Activated naive CD4-positive, alpha-beta T cell treated with anti-CD3 and anti-CD28 coated beads, Interleukin-2, amount 10 ng/mL, durations not matched to agents 7 days and 5 days (primary cell): ENCODE measurements at places on chromosomes 16 and 17.
A peak's percentile ranks its signal among the peaks of the same experiment; 100 is the strongest.

- H3K27me3 ChIP-seq, result no peaks in the 10 kb centered on the region
- peak overlapping the region; percentile 96 for H3K27ac ChIP-seq
- H3K4me1 ChIP-seq, result peaks cover 51% of the 10 kb centered on the region
Observed at GRCh38 chr17:35373984-35374765, 754 bp upstream of the SLFN11 start.

GRCh38 chr17:40647624-40648383 is at the start of gene SMARCE1:
SMARCE1 (minus strand) TSS chr17:40647818; CDS start chr17:40645802, 2,016 bp downstream.
- H3K4me1 ChIP-seq, result peaks cover 45% of the 10 kb centered on the region
- peak within 1 kb of the TSS; percentile 97 for H3K27ac ChIP-seq
- DNase-seq, result peak; percentile 84
- peak within 1 kb of the TSS; percentile 94 for H3K4me3 ChIP-seq
- H3K36me3 ChIP-seq, result peaks cover 21% of the 10 kb centered on the region

GRCh38 chr17:82985973-82986372 is 93.4 kb upstream of the METRNL start:
- peaks cover 46% of the 10 kb centered on the region for H3K4me1 ChIP-seq
- H3K27me3 ChIP-seq, result peaks cover 9% of the 10 kb centered on the region
- H3K27ac ChIP-seq, result peak overlapping the region; percentile 82
- peak; percentile 83 for DNase-seq
- H3K36me3 ChIP-seq, result peaks cover 28% of the 10 kb centered on the region
- H3K4me3 ChIP-seq, result peak overlapping the region; percentile 55

- no peaks in the 10 kb centered on the region for H3K36me3 ChIP-seq
- no peak overlapping the region for H3K27ac ChIP-seq
Observed at GRCh38 chr16:81645266-81645694, 133.8 kb upstream of the PLCG2 start.

DNA sequence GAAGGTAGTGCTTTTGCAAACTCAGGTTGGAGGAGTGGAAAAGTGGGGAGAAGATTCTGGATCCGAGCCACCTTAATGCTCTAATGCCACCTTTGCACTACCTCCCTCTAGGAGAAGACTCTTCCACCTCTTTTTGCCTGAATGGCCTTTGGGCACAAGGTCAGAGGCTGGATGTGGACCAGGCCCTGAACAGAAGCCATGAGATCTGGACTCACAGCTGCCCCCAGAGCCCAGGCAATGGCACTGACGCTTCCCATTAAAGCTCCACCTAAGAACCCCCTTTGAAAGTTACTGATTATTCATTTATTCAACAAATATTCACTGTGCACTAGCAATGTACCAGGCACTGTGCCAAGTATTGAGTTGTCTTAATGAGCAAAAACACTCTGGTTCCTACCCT is 3.2 kb downstream of the SHBG start:
- H3K27me3 ChIP-seq, result peaks cover 25% of the 10 kb centered on the region
- DNase-seq, result no peak
- no peak overlapping the region for H3K27ac ChIP-seq
- no peak overlapping the region for H3K4me3 ChIP-seq

- no peak overlapping the region for H3K4me3 ChIP-seq
- peak overlapping the region; percentile 96 for H3K27ac ChIP-seq
- H3K4me1 ChIP-seq, result peaks cover 22% of the 10 kb centered on the region
- H3K36me3 ChIP-seq, result peaks cover 4% of the 10 kb centered on the region
- peaks cover 22% of the 10 kb centered on the region for H3K27me3 ChIP-seq
Observed at GRCh38 chr16:89615596-89616090, 2.2 kb downstream of the DPEP1 start.

DNA sequence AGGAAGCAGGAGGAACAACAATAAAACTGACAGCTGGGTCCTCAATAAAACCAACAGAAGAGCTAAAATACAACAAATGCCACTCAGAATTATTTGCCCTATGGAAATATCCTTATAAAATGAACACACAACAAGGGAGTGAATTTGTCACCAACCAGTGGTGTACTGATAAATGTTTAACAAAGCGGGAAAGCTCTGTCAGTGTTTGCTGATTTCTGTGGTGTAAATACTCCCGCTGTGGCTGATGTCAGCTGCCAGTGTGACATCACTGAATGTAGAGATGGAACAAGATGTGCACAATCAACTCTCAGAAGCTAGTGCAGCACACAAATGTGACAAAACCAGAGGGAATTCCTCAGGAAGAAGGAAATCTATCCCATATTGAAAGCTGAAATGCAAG is 51.9 kb downstream of the CDYL2 start:
- DNase-seq, result no peak
- no peak overlapping the region for H3K4me3 ChIP-seq
- H3K36me3 ChIP-seq, result peaks cover 4% of the 10 kb centered on the region
- peaks cover 12% of the 10 kb centered on the region for H3K4me1 ChIP-seq
- H3K27me3 ChIP-seq, result no peaks in the 10 kb centered on the region

DNA sequence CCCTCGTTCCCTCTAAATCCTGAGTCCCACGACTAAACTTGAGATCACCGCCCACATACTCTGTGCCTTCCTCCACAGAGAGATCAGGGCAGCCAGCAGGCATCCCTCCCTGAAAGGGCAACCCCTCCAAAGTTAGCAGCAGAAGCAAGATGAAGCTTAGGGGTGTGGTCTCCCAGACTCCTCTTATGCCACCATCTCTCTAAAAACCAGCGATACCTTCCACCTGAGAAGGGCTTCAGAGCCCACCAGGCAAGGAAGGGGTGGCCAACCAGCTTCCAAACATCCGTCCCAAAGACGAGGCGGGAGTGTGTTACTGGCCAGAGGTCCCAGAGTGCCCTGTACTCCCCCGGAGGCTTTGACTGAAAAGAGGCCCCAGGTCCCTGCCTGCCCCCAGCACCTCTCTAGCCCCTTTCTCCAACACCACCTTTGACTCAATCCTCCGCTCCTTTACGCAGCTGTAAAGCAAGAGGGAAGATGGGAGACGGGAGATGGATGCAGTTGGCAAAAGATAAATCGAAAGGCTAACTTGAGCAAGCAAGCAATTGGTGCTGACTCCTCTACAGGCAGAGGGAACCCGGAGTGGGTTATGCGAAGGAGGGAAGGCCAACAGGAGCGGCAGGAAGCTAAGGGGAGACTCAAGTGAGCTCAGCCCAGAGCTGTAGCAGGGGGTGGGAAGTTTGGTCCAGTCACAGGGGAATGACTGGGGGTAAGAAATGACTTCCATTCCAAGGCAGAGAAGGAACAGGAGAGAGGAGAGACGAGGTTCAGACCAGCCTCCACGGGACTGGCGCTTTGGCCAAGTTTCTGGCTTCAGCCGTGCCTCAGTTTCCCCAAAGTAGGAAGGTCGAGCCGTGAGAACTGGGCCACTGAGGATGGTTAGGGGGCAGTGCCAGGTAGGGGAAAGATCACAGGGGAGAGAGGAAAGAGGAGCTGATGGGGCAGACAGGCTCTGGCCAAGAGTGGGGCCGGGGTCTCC is 1.0 kb downstream of the ST3GAL2 start:
- peak; percentile 29 for DNase-seq
- H3K4me3 ChIP-seq, result peak overlapping the region; percentile 95
- peaks cover 5% of the 10 kb centered on the region for H3K27me3 ChIP-seq
- peaks cover 22% of the 10 kb centered on the region for H3K36me3 ChIP-seq
- peak overlapping the region; percentile 77 for H3K27ac ChIP-seq
- H3K4me1 ChIP-seq, result peaks cover 48% of the 10 kb centered on the region

DNA sequence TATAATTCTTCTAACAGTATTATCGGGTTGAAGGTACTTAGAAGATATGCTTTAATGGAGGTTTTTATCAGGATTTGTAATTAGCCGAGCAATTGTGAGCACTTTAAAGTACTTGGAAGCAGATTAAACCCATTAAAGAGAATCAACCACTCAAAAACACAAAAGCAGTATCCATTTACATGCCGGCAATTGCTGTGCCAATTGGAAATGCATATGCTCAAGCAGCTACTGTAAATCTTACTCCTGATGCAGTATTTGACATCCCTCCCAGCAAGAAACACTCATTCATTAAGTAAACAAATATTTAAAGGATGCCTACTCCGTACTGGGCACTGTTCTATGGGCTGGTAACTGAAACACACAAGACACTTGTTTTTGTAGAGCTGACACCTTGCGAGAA is 11.4 kb upstream of the CCL1 start:
- no peaks in the 10 kb centered on the region for H3K36me3 ChIP-seq
- no peak overlapping the region for H3K27ac ChIP-seq
- no peak overlapping the region for H3K4me3 ChIP-seq
- no peak for DNase-seq
- peaks cover 9% of the 10 kb centered on the region for H3K27me3 ChIP-seq

DNA sequence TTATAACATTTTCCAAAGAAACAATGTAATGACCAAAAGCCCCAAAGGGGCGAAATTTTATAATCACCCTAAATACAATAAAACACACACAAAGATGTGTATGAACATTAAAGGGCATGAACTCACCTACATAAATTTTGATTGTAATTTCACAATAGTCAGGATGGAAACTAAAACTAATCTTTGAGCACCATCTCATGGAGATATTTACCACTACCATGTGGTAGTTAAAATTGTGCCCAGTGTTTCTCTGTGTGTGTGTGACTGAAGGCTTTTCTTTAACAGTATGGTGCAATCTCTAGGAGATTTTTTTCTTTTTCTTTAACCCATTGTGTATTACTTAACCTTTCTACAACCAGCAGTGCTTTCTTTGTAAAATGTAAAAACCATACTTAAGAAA is 19.7 kb upstream of the MEIOC start:
- no peak for DNase-seq
- no peak overlapping the region for H3K4me3 ChIP-seq
- H3K36me3 ChIP-seq, result no peaks in the 10 kb centered on the region
- H3K27me3 ChIP-seq, result peaks cover 26% of the 10 kb centered on the region
- H3K4me1 ChIP-seq, result no peaks in the 10 kb centered on the region
